Activated T-cell treated with anti-CD3 and anti-CD28 coated beads for 24 hours (primary cell): ENCODE measurements at places on chromosomes 5 and 9.

GRCh38 chr5:58156973-58157701 is 302.7 kb downstream of the PLK2 start:
- no peak for DNase-seq

- DNase-seq, result no peak
These were observed 25.0 kb downstream of the TNFSF8 start for GRCh38 chr9:114905170-114905940.

- DNase-seq, result no peak
These were observed 714 bp upstream of the ZNF608 start for GRCh38 chr5:124746916-124747790.

DNA sequence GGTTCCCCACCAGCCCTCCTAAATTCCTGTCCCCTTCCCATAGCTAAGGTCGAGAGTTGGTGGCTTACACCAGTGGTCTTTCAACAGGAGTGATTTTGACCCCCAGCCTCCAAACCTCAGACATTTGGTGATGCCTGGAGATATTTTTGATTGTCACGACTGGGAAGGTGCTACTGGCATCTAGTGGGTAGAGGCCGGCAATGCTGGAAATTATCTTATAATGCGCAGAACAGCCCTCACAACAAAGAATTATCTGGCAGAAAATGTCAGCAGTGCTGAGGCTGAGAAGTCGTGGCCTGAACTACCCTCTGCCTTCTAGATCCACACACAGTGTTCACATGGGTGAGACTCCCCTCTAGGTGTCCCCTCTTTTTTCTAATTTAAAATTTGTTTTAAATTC is 69.6 kb downstream of the IL31RA start:
- DNase-seq, result no peak

DNA sequence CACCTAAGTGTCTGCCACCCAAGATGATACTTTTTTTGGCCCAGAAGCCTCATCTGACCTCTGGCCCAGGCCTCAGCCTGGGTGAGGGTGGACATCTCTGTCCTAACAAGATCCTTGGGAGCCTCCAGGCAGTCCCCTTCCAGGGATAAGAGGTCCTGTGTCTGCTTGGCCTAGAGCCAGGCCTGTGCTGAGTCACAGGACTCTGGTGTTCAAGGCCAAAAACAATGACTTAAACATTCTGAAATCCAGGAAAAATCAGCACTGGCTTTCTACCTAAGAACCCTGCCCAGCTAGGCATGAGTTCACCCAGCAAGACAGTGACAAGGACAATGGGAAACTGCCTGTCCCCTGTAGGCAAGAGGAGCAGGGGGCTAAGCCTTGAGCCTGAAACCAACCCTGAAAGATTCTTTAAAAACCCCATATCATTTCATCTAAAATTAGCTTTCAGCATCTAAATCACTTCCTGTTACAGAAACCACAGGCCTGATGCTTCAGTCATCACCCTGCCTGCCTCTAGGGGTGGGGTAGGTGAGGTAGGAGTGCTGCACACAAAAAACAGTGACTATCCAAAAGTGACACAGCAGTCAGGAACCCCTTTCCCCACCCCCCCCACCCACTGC is 29.9 kb downstream of the CSF2 start:
- peak; percentile 69 for DNase-seq

GRCh38 chr5:158820891-158821290 is 278.8 kb downstream of the EBF1 start:
- no peak for DNase-seq

GRCh38 chr9:89799221-89799620 is 194.4 kb downstream of the GADD45G start:
- no peak for DNase-seq

DNA sequence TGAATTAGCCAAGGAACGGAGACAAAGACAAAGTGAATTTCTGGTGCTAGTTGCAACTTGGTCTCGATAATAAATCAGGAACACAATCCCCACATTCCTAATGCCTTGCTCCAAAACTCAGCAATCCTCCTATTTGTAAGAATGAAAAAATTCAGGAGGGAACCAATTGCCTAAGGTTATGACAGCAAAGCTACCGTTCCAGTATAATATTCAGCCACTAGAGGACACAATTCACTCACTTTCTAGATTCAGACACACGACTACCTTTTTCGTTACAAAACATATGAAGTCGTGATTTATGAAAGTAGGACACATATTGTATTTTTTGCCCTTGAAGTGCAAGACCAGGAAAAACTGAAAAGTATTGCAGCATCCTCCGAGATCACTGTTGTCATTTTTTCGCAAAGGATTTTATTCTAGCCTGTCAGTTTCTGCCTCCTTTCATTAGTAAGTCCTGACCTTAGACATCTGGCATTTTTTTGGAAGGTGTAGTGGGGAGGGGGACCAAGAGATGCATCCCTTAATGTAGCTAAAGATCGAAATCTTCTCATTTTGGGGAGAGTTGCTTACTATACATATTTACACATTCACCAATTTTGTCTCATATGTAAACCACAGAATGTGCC is 133.1 kb downstream of the DOCK8 start:
- no peak for DNase-seq

- no peak for DNase-seq
These were observed 21.4 kb upstream of the FYB1 start for GRCh38 chr5:39240750-39241149.

DNA sequence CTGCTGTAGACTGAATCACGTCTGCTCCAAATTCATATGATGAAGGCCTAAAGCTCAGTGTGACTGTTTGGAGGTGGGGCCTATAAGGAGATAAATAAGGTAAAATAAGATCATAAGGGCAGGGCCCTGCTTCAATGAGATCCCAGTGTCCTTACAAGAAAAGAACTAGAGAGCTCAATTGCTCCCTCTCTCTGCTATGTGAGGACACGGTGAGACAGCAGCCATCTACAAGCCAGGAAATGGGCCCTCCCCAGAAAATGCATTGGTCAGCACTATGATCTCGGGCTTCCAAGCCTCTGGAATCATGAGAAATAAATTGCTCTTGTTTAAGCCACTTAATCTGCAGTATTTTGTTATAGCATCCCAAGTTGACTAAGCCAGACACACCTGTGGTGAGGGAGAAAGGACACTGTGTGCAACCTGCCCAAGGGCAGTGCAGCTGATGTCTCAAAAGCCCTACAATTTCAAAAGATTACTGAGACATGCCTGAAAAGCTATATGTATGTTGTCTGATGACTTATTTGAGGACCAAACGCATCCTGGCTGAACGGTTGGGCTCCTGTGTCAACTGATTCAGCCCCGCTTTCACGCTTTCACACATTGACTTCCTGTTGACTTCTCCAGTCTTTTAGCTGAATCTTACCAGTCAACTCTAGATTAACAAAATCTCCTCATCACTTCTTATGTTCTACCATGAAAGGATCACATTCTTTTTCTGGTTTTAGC is 13.2 kb downstream of the GZMK start:
- DNase-seq, result peak; percentile 58

- no peak for DNase-seq
These were observed 1.3 kb downstream of the RANBP3L start for GRCh38 chr5:36300191-36300926.

DNA sequence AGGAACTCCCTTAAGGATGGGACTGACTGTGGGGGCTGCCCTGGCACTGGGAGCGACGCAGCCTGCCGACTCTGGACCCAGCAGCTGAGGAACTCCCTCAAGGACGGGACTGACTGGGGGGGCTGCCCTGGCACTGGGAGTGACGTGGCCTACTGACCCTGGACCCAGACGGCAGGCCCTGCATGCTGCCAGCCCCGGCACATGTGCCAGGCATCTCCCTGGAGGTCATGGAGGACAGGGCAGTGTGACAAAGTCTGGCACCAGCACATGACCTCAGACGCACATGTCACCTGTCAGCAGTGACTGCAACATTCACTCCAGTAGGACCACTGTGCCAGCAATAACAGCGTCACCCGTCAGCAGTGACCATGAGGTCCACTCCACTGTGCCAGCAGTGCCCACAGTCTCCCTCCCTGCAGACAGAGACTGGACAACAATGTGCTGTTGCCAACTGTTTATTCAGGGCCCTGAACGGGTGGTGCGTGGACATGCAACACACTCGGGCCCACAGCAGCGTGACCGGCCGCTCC is 4.5 kb downstream of the FBXW5 start:
- DNase-seq, result no peak

DNA sequence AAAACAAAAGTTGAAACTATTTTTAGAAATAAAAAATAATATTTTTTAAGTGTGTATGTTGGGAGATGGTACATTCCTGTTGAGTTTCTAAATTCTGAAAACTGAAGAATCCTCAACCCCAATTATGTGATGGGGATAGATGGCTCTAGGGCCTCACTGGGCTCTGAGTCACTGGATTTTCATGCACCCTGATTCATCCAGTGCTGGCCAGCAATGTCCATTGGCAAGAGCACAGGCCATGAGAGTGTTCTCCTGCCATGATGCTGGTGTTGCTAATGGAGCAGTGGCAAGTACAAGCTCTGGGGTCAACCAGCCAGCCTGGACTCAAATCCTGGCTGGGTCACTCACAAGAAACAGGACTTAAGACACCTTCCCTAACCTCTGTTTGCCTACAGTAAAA is 23.3 kb downstream of the SMIM23 start:
- no peak for DNase-seq

GRCh38 chr5:107604990-107605389 is 65.7 kb downstream of the EFNA5 start:
- no peak for DNase-seq

DNA sequence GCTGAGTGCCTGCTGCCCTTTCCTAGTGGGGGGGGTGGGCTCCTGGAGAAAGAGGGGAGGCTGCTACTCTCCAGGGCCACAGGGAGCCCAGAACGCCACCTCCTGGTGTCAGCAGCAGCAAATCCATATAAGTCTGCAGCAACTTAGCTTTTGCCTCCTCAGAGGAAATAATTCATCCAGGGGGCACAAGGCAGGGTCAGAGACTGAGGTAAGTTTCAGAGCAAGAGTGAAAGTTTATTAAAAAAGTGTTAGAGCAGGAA is 4.0 kb upstream of the CLPTM1L start:
- no peak for DNase-seq

- DNase-seq, result no peak
These were observed 5.0 kb downstream of the CMYA5 start for GRCh38 chr5:79694652-79695051.

DNA sequence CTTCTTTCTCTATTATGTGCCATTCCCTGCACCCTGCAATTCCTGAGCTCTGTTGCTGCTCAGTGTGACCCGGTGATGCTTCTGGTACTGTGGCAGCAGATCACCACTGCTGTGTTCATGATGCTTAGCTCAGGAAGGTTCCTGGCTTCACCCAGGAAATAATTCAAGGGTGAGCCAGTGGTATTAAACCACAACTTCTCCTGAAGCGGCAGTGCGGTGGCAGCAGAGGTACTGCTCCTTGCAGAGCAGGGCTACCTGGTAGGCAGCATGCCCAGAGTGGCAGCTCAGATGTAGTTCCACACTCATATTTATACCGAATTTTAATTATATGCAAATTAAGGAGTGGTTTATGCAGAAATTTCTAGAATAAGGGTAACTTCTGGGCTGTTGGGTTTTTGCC is 213.8 kb upstream of the ZNF608 start:
- DNase-seq, result no peak

DNA sequence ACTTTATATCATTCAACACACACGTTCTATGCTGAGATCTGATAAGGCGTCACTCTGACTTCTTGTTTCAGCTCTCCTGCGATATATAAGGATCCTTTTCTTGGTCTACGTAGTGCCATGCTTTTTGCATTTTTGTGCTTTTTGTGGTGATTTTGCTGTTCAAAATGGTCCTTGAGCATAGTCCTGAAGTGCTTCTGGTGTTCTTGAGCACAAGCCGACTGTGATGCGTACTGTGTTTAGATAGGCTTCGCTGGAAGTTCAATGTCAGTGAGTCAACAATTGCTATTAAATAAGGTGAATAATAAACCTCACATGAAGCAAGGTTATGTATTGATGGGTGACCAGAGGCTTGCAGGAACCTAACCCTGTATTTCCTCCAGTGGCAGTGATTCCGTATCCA is 46.8 kb downstream of the ACO1 start:
- DNase-seq, result no peak

DNA sequence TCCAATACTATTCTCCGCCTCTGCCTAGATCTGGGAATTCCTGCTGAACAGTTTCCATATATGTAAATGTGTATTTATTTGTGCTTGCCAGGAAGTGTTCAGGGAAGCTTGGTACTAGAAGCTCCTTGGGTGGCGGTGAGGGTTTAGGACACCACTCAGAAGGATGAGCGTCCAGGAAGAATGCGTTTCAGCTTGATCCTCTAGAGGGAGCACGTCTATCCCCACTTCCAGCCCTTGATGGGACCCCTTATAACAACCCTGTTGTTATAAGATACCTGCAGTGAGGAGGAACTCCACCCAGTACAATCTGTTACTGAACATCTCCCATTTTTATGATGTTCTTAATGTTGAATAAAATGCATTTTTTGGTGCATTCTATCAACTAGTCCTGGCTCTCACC is 88.9 kb downstream of the CYFIP2 start:
- DNase-seq, result no peak

GRCh38 chr5:19626211-19626610 is 361.8 kb downstream of the CDH18 start:
- DNase-seq, result no peak

DNA sequence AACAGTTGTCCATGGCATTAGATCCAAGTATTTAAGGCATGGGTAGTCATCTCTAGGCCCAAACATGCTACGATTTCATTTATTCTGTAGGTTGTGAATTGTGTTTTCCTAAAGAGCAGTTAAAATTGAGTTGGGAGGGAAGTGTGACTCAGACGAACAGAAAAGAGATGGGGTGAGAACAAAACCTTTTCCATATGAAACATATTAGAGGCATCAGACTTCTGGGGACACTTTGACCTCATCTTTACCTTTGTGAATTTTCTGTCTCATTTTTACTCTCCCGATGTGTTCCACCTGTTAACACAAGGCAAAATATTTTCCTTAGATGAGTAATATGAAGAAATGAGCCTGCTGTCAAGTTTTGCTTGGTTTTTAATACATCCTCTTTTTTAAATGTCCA is 181.3 kb downstream of the ESM1 start:
- DNase-seq, result no peak

DNA sequence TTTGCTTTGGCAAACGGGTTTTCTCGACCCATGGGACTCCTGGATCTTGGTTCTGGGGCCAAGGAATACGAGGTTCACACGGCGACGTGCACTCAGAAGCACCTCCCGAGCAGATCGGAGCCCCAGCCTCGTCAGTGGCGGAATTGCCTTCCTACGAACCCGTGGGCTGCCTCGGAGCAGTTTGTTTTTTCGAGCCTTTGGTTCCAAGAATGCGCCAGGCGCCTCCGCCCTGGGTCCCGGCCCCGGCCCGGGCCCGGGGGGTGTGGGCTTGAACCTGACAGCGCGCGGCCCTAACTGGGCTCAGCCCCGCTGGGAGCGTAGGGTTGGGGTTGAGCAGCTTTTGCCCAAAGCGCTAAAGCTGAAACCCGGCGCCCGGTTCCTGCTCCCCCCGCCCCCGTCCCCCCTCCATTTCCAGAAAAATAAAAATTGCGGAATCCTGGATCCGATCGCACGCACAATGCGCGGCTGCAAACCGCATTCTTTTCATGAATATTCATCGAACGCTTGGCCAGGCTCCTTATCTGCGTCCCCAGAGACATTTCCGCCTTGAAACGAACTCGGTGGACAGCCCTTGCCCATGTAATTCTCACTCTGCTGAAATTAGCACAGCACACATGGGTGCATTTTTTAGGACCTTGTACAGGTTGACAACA is 1.0 kb downstream of the BASP1 start:
- no peak for DNase-seq
